G401 (cell line): ENCODE measurements at places on chromosomes 6 and 20. TPM values are rescaled to one million over a fixed set of nuclear protein-coding genes. Genes with fewer than 3 reads are reported as not detected.

- no peak for DNase-seq
Observed at GRCh38 chr6:41463062-41463930, 82.9 kb upstream of the FOXP4 start.

- DNase-seq = no peak
Observed at GRCh38 chr6:3946778-3947177, 97.6 kb downstream of the FAM50B start.

KCNB1 gene
- total RNA-seq = 0.12 and 0.14 TPM in 2 replicates

- no peak for DNase-seq
Observed at GRCh38 chr6:55450005-55450404, 122.7 kb downstream of the GFRAL start.

DNA sequence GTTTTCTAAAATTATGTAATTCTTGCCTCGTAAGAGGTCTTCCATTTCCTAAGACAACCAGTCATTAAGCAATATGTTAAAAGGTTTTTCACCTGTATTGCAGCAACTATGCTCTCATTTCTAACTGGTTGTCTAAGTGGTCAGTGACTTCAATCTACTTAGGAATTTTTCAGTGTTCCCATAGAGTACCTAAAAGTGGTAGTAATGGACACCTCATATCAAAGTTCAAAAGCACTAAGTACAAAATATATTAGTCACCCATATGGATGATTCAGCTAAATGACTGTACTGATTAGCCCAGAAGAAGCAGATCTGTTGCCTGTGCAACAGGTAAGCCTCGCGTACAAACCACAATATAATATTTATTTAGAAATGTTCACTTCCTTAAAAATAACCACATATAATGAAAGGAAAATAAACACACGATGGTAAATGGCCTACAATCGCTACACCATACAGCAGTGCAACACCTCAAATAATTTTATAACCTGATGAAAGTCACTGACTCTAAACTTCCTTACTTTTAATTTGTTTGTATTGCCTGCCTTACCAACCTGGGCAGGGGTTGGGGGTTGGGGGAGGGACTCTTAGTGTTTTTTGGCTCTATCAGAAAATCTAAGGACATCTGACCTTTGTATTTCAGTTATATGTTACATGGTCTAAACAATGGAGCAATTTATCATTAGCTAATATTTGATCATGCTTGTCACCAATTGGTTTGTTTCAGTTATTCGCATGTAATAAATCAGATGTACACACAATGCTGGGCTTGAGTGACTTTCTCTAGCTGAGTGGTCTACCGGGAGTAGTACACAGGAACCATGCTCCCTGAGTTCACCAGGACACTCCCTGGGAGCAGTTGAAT is 105.9 kb downstream of the HIVEP2 start:
- no peak for DNase-seq

DNA sequence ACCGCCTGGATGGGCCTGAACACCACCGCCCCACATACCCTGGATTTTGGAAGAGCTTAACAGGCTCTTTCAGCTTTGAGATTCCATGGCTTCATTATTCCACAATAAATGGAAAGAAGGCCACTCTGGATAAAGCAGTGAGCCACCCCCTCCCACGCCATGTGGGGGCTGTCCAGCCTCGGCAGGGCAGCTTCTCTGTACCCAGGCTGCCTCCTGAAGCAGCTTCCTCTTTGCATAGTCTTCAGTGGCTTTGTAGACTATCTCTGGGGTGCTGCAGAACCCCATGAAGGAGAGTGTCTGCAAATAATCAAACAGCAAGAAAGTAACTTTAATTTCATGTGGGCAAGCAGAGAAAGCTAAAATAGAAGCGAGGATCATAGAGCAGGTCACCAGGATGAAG is 96.6 kb upstream of the NXT1 start:
- DNase-seq = no peak

DNA sequence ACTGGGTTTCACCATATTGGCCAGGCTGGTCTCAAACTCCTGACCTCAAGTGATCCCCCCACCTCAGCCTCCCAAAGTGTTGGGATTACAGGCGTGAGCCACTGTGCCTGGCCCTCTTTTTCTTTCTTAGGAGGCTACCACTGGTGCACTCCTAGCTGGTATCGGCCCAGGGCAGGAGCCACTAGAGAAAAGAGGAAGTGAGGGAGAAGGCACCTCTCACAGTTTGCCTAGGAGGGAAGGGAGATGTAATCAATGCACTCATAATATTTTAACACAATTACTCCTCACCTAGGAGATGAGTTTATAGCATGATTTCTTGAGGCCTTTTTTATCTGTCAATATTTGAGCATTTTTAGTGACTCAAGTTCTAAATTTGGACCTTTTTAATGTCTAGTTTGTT is 189.0 kb upstream of the SOX4 start:
- DNase-seq = no peak

CLPSL2 gene
- total RNA-seq = not detected in 2 replicates

PNLDC1 gene
- not detected in 2 replicates for total RNA-seq

PREX1 gene
- 6.1 and 8.9 TPM in 2 replicates for total RNA-seq

CRYBG1 gene
- total RNA-seq = not detected in 2 replicates

GRCh38 chr6:108441141-108441540 is 119.6 kb upstream of the FOXO3 start:
- DNase-seq = no peak

- no peak for DNase-seq
Observed at GRCh38 chr6:96760153-96760687, 77.1 kb downstream of the GPR63 start.

AKAP7 gene
- total RNA-seq = 1.5 and 1.8 TPM in 2 replicates
